Stimulated activated CD8-positive, alpha-beta memory T cell treated with anti-CD3 and anti-CD28 coated beads, Interleukin-7, amount 100 ng/mL, for 24 hours (primary cell): ENCODE measurements at places on chromosomes 16 and 17.

DNA sequence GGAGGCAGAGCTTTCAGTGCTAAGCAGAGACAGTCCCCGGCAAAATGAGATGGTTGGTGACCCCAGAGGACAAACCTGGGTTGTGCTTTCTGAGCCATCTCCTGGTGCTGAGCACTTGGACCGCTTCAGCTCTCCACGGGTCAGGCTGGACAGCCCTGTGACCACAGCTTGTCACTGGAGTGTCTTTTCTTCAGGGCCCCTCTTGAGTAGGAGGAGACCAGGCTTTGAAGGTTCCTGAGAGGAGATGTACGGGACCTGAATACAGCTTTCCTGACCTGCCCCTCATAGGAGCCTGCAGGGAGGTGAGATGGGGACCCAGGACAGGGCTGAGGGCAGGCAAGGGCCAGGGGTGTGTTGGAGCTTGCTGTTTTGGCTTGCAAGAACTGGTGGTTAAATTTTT lies 17.8 kb upstream of the ADGRG1 start:
- no peak for DNase-seq

DNA sequence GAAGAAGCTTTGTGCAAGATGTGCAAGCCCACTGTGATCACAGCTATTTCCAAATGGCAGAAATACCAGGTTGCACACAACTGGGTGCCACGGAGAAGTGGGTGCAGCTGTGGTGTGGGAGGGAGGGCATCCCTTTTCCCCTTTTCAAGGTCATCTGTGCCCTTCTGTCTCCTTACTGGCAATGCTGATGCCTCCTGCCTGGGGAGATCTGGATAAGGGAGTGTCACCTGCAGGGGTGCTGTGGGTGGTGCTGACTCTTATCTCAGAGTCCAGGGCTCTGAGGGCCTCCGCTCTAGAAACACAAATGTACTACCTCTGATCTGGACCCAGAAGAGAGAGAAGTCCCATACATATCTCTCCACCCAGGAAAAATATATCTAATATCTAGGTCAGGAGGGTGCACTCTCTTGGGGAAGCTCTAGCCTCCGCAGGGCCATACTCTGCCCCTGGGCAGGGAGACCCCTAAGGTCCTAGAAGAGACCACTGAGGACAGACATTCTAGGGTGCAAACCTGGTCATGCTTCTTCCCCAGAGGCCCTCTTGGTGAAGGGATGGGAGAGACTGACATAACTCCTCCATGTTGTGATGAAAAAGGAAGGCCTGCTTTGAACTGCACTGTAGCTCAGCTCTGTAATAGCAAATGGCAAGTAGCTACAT lies 18.5 kb downstream of the NPRL3 start:
- no peak for DNase-seq

- no peak for DNase-seq
Measured at GRCh38 chr16:5607169-5607568, 509.6 kb upstream of the EEF2KMT start.

- DNase-seq: no peak
Measured at GRCh38 chr17:63477480-63478440, 899 bp downstream of the ACE start.

DNA sequence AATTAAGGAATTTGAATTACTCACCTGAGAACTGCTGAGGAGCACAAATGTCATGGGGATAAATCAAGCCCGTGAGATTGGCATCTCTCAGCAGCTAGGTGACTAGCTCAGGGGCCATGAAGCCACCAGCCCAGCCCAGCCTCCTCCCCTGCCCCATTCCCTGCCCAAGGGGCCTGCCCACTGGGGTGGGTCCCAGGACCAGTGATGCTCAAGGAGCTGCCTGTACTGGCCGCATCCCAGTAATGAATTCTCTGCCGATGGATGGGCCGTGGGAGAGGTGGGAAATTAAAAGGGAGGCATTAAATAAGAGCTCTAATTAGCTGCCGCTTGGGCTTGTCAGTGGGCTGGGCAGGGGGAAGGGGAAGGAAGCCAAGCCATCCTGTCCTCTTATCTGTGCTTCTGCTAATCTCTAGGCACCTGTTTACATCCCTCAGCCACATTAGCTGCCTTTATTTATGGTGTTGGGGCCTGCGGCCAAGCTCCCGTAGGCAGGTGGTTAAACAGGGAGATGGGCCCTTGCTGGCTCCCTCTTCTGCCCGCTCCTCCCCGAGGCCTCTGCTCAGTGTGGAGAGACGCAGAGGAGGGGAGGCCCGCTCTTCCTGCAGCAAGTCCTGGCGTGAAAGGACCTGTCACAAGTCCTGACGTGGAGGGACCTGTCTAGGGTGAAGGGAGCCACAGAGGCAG lies 48.8 kb downstream of the PIPOX start:
- DNase-seq: no peak

DNA sequence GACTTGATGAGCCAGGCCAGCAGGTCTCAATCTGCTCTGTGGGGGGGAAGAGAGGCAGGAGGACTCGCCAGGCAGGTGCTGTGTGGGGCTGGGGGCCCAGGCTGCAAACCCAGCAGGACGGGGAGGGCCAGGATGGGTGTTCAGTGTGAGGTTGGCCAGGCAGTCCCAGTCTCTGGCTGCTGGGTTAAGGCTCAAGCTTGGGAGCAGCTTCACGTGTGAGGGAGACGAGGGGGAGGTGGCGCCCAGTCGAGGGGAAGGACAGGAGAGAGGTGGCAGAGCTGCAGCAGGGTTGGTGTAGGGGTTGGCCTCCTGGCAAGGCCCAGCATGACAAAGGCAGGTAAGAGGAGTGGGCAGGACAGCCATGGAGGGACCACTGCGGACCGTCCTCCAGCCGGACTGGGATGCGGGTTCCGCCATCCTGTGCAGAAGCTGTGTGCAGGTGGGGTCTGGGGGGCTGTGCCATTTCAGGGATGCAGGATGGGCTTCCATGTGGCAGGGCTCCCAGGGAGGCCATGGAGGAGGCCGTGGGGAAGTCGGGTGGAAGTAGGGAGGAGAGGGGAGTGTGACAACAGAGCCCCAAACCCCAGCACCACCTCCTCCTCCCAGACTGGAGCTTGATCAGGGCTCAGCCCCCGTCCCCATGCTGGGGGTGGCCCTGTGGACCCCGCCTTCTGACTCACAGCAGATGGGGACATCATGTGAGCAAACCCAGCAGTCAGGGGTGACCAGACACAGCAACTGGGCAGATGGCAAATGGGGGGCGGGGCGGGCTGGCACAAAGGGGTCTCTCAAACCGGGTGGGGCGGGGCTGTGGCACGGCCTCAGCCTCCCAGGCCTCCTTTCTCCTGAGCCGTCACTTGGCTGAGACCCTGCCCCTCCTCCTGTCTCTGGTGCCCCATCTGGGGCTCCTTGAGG lies 2.8 kb downstream of the ADGRG1 start:
- no peak for DNase-seq

GRCh38 chr16:84763629-84764028 lies 56.2 kb upstream of the CRISPLD2 start:
- no peak for DNase-seq

- no peak for DNase-seq
Measured at GRCh38 chr16:50120711-50121110, 32.4 kb upstream of the TENT4B start.

DNA sequence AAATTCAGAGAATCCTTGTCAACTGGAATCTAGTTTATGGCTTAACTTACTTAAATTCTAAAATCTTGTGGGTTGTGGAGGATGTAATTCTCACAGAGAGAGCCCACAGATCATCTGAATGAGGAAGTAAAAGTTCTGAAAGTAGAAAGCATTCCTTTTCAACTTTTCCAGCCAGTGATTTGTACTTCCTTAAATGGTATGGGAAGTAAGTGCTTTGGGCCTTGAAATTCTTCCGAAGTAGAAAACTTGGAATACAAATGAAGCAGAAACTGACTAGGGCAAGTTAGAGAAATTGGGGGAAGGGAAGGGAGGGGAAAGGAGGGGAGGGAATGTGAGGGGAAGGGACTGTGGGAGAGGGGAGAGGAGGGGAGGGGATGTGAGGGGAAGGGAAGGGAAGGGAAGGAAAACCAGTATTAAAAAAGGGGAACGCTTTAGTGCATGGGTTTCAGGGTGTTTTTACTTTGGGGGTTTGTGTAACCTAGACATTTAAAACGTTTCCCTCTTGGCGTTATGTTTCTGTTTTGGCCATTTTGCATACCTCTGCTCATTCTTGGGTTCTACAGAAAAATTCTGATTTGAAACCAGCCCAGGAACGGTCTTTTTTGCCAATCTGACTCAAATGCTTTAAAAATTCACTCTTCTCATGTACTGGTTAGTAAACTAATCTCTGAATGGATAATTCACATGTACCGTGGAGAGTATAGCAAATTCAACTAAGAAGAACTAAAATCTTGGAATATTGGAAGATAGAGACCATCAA lies 15.5 kb upstream of the SNTB2 start:
- no peak for DNase-seq

DNA sequence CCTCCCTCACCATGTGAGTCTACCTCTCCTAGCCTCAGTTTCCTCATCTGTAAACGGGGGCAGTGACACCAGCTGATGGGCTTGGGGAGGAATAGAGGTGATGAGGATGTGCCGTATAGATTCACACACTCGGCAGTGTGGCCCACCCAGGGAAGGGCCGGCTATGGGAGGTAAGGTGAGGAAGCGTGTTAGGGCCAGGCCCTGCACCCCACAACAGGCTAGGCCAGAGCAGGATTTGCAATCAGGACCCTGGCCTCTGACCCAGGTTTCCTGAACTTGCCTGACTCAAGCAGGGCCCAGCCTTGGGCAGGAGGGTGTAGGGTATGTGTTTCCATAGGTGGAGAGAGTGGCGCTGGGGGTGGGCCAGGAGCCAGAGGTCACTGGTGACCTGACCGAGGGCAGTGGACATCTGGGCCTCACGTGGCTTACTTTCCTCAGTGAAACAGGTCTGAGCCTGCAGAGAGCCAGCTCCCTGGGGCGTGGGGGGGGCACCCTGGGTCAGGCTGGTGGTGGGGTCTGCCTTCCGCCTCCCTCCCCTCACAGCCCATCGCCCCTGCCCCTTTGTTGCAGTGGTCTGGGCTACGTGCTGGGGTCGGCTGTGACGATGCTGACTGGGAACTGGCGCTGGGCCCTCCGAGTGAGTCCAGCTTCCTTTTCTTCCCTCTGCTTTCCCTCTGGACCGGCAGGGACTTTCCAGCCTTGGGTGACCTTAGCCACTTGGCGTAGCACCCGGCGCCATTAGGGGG lies 12.8 kb downstream of the SPNS3 start:
- no peak for DNase-seq

GRCh38 chr16:73095142-73095820 lies 47.4 kb upstream of the ZFHX3 start:
- DNase-seq: no peak

DNA sequence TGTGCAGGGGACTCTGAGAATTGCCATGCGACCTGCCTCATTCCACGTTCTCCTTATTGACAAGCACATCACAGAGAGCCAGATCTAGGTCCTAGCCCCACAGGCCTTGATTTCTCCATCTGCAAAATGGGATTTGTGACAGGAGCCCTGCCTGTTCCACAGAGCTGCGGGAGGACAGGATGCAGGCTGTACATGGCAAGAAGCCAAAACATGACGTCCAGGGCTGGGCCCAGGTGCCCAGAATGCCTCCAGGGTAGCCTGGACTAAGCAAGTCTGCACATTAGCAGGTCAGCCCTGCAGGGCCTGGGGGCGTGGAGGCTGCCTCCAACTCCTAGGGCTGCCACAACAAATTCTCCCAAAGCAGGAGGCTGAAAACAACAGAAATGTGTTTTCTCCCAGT lies 235.7 kb upstream of the SDK2 start:
- no peak for DNase-seq

DNA sequence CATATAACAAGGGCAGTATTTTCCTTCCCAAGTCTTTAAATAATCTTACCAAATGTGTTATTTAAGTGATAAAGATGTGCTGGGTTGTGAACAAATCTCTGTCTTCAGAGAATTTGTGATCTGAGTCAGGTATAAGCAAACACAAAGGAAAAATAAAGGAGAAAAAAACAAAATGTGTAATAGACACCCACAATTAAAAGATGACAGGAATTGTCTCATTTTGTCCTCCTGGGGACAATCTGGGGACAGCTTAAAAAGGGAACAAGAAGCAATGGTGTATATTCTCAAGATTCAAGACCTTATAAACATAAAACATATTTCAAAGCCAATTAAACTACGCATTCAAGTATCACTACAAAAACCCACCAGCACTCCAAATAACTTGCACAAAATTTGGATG lies 107.2 kb downstream of the TRIM37 start:
- DNase-seq: no peak

DNA sequence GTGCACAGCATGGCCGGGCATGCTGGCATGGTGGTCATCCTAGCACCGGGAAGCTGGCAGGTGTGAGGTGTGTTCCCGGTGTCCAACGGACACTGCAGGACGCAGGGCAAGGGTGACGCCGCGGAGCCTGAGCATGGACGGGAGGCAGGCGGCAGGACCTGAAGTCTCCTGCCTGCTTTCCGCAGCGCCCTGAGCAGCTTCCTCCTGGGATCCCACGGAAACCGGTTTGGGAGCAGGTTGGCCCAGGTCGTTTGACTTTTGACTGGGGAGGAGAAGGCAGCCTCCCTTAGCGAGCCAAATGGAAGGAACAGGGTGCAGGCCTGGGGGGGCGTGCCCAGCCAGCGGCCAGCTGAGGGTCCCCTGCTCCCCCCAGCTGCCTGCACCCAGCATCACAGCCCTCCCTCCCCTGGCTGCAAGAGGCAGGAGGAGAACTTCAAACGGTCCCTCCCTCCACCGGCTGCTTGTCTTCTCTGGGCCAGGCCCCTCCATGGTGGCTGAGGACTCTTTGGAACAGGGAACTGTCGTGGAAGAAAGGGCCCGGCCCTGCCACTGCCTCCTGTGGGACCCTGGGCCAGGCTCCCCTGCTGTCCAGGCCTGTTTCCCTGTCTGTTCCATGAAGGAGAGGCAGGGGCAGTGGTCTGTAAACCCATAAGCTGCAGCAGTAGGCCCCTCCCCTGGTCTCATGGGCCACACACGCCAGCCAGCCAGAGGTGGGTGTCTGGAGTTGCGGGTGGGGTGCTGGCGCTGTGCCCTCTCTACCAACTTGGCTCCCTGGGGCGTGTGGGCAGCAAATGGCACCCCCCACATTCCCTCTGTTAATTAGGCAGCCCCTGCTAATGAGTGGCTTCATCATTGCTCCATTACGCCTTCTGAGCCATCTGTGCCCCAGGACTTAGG lies 7.8 kb upstream of the ADGRG1 start:
- DNase-seq: no peak

GRCh38 chr17:59311051-59311468 lies 20.4 kb upstream of the YPEL2 start:
- no peak for DNase-seq

GRCh38 chr17:50620858-50621257 lies 13.8 kb upstream of the ABCC3 start:
- DNase-seq: no peak

DNA sequence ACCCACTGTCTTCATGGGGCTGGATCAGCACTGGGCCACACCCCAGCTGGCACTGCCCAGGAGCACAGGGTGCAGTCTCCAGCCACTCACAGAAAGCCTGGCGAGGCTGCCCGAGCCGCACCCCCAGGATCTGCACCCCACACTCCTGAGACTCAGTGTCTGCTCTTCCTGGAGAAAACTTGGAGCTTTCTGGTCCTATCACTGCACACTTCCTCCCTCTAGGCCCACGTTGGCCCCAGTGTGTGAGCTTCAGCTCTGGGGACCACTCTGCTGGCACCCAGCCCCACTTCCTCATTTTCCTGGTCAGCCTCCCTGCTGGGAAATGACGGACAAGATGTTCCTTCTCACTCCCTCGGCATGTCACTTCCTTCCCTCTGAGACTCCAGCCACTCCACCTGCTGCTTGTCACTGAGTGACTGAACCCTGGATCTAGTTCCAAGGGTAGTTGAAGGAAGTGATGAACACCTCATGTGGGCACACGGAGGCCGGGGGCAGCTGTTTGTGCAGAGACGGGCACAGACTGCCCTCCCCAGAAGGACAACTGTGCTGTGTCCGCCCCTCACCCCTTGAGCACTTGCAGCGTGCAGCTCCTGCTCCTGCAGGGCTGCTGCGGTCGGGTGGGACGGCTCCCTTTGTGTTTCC lies 29.0 kb downstream of the ZC3H18 start:
- no peak for DNase-seq
